ENCODE measurements at places on chromosomes 2 and 18. TPM values are rescaled to one million over a fixed set of nuclear protein-coding genes. Genes with fewer than 3 reads are reported as not detected.

Gene CHRND
- not detected for total RNA-seq

Gene STAT4
- total RNA-seq, result 5.3 TPM

Gene NPPC
- 0.36 TPM for total RNA-seq

Gene LHCGR
- not detected for total RNA-seq

Gene RAX
- total RNA-seq, result not detected

Gene HOXD4
- total RNA-seq, result 22.4 TPM

Gene LRATD1
- 27.5 TPM for total RNA-seq

Gene NEB
- total RNA-seq, result 2.5 TPM

Gene POTEC
- total RNA-seq, result not detected

Gene MYO7B
- 0.78 TPM for total RNA-seq

Gene GALM
- total RNA-seq, result 12.7 TPM

Gene CHRNA1
- 0.34 TPM for total RNA-seq

Gene TMEM247
- total RNA-seq, result not detected

Gene SERPINB3
- total RNA-seq, result not detected

Gene MREG
- total RNA-seq, result 13.8 TPM

Gene WNT10A
- total RNA-seq, result 4.0 TPM

Gene WDCP
- 13.6 TPM for total RNA-seq

DNA sequence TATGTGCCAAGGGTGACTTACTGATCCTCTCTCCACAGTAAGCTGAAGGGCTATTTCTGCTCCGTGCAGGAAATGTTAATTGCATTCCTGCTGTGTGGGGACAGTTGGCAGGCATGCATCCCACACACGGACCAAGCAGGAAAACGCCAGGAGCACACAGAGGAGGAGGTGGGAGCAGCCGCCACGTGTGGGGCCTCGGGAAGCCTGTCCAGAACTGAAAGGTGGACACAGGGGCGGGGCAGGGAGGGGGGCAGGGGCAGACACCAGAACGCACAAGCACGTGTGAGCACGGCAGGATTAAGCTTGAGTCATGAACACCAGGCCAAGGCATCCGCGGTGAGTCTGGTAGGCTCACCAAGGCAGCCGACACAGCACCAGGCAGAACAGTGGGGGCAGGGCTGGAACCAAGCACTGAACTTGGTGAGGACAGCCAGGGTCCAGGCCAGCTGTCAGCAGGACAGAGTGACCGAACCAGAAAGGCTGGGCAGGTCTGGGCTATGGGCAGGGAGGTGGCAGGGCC, 177.1 kb downstream of the EIPR1 start:
- DNase-seq, result no peak

- no peak for DNase-seq
Observed at GRCh38 chr2:73451263-73451972, 65.8 kb downstream of the ALMS1 start.

DNA sequence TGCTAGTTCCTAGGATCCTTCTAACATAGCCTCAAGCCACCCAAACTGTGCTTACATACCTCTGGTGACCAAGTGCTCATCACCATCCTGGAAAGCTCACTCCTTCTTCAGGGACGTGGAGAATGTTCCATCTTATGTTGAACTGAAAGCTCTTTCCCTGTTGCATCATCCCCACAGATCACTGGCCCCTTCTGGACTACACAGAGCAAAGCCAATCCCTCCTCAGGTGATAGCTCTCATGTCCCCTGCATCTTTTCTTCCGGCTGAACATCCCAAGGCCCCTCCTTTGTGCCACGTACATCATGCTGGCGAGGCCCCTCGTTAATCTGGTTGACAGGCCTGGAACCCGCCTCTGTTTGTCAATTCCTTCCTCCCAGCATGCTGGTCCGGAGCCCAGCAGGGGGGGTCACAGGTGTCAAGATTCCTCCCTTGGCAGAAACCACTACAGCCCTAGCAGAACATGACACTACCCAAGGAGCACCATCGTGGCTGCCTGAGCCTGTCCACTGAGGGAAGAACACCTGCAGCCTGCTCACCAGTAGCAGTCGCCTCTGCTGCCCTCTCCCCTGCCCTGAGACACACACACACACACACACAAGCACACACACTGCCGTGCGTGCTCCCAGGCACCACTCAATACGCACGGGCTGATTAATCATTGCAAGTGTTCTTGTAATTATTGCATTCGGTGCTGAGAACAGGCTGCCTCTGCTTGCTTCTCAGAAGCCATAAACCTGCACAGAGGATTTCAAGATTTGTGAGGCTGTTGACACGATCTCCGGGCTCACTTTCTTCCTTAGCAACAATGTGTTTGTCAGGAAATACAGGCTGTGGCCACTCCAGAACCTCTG, 6.3 kb upstream of the KCNK3 start:
- DNase-seq, result no peak

- DNase-seq, result peak; percentile 54
Observed at GRCh38 chr18:58671632-58672564, 633 bp downstream of the MALT1 start.

DNA sequence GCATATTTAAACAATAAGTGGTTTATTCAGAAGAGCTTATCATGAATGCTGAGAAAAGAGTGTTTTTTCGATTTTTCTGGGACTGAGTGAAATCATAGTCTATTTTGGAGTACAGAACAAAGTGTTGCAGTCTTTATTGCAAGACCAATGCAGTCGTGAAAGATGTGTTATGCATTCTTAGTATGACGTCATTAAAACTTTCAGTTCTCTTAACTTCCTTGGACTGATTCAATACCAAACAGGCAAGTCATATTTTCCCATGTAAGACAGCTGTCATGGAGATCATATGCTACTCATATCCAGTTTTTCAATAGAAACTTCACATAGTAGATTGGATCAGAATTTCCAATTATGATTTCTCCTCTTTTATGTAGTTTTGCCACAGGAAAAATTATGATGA, 92.6 kb downstream of the RIT2 start:
- DNase-seq, result no peak

GRCh38 chr2:136255648-136256461, 137.9 kb upstream of the CXCR4 start:
- no peak for DNase-seq

- DNase-seq, result no peak
Observed at GRCh38 chr18:22113144-22113844, 56.1 kb upstream of the GATA6 start.

GRCh38 chr2:149000158-149000938, 38.2 kb upstream of the LYPD6B start:
- DNase-seq, result no peak

- no peak for DNase-seq
Observed at GRCh38 chr2:3780477-3781402, 77.4 kb downstream of the DCDC2C start.

DNA sequence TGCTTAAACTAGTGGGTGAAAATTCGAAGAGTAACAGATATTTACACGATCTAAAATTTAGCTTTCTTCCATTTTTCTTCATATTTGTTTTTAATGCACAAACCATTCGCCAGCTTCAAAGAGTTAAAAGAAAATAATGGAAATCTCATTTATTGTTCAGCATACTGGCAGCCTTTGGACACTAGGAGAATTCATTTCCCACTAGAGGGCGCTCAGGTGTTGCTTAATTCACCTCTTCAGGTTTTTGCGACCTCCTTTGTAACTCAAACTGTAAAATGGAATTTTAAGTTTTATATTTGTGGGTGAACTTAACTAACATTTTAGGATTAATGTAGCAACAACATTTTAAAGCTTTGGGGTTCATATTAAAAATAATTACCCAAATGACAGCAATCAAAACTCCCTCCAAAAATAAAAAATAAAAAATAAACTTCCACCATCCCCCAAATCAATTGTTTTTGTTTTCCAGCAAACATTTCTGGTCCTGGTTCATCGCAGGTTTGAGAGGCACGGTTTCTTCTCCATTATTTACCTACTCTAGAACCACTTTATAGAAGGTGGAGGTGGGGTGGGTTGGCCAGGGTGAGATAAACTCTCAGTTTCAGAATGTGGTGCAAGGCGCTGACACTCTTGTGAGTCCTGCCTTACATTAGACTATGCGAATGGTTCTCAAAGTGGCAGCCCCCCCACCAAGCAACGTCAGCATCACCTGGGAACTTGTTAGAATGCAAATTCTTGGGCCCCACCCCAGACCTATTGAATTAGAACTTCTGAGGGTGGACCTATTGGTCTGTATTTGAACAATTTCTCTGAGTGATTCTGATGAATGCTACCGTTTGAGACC, 24.7 kb upstream of the PNPT1 start:
- DNase-seq, result peak; percentile 60

- no peak for DNase-seq
Observed at GRCh38 chr18:32301976-32302743, 112.3 kb downstream of the MEP1B start.

DNA sequence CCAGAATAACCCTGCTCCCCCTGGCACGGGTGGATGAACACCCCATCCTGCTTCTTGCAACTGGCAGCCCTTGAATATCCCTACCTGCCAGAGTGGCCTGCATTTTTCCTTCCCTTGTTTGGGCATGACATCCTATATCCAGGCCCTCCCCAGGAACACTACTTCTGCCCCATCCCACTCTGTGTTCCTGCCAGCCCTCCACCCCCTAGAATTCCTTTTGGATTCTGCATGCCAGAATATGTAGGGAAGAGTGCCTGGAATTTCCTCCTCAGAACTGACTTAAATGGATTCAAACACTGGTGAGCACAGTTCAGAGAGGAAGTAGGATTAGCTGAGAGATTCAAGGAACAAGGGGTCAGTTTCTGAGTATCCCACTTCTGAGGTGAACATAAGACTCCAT, 123.5 kb upstream of the PELI1 start:
- DNase-seq, result no peak

DNA sequence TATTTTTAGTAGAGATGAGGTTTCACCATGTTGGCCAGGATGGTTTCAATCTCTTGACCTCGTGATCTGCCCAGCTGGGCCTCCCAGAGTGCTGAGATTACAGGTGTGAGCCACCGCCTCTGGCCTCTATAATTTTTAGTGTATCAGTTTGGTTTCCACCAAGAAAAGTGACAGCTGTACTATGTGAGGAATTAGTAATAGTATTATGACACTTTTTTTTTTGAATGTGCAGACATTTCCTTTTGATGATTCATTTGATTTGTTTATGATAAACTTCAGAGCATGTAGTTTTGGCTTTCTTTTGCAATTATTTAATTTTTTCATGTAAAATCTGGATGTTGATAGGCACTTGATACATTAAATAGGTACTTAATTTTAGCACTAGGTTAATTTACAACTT, 61.5 kb downstream of the PTPN4 start:
- DNase-seq, result no peak

DNA sequence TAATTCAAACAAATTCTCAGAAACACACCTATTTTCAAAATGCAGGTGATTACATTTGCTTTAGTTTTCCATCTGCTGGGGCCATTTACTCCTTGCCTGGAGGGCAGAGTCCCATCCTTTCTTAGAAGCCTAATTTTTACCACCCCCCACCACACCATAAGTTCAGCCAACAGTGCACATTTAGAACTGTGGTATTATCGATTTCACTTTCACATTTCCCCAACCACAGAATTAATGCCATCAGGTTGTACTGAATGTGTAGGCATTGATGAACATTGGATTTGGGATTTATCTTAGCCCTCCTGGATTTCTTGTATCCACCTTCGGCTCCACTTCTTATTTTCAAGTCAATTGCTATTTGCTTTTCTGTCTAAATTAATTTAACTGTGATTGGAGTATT, 4.5 kb downstream of the SCYGR3 start:
- DNase-seq, result no peak

DNA sequence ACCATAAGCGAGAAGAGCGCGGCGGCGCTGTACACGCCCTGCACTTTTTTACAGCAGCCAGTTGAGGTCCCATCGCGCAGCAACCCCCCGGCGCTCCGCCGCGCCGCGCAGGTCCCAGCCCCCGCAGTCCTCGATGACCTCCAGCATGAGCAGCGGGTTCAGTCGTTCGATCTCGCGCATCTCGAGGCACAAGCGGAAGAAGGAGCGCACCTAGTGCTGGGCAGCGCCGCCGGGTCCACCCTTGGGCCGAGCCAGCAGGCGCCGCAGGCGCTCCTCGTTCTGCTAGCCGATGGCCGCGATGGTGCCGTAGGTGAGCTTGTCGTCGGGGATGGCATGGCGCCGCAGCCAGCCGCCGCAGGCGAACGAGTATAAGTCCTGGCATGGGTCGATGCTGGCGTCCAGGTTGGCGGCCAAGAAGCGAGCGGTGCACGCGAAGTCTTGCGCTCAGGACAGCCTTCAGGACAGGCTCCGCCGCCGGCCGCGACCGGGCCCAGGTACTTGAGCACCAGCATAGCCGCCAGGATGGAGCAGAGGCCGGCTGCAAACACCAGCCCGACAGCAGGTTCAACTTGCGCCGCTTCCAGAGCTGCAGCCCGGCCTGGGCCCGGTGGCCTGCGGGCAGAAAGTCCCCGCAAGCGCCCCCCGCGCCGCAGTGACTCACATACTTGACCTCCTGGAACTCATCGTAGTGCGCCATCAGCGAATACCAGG, 8.3 kb downstream of the ALPP start:
- no peak for DNase-seq

GRCh38 chr2:121071034-121071504, 213.9 kb downstream of the TFCP2L1 start:
- DNase-seq, result peak; percentile 75

DNA sequence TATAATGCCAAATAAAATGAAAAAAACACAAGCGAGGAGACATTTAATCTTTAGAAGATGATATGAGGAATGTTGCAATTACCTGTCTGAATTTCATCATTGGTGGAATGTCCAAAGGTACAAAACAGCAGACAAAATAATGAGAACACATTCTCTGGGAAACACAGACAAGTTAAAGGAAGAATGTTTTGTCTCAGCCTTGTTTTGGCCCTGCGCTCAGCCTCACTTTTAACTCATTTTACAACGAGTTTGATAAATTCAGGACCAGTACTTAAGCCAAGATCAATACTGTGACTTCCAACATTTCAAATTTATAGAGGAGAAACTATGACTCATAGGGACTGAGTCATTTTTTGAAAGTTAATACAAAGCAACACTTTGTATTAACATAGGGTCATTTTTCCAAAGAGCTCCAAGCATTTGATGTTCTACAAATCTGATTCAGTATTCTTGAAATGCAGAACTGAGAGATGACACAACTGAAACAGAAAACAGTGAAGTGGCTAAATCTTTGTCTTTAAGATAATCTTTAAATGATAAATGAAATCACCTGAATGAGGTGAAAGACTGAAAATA, 833.2 kb upstream of the CHAC2 start:
- no peak for DNase-seq

DNA sequence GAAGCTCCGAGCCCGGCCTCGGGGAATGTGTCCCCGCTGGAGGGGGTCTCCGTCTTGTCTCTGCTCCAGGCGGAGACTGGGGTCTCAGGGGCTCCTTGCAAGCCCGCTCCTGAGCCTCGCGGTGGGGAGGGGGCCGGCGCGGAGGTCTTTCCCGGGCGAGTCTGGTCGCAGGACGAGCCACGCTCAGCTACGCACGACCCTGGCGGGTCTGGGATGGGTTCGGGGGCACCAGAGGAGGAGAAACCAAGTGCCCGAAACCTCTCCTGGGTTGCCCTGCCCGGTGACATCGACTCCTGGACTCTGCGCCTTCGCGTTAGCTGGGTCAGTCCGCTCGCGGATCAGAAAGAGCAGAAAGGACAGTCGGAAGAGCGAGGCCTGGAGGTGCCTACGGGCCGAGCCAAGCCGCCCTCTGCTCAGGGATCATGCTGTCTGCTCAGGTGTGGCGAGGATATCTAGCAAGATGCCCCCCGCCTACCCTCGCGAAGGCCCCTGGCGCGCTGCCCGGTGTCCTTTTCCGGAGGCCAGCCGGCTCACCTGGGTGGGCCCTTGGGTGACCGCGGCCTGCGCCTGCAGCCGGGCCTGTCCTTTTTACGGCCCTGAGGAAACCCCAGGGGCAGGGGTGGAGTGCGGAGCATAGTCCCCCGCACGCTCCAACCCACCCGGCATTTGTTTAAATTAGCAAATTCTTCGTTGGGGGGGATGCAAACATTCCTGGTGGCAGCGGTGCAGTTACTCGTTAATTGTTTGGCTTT, 58.7 kb downstream of the SNORC start:
- DNase-seq, result no peak

GRCh38 chr2:29113891-29114321, 1.3 kb upstream of the CLIP4 start:
- peak; percentile 71 for DNase-seq
